ENCODE measurements at places on chromosomes 3 and 15. TPM values are rescaled to one million over a fixed set of nuclear protein-coding genes. Genes with fewer than 3 reads are reported as not detected.

GRCh38 chr3:182962166-182962565 lies 18.2 kb downstream of the DCUN1D1 start:
- DNase-seq: no peak
- no peak overlapping the region for H3K27ac ChIP-seq

DNA sequence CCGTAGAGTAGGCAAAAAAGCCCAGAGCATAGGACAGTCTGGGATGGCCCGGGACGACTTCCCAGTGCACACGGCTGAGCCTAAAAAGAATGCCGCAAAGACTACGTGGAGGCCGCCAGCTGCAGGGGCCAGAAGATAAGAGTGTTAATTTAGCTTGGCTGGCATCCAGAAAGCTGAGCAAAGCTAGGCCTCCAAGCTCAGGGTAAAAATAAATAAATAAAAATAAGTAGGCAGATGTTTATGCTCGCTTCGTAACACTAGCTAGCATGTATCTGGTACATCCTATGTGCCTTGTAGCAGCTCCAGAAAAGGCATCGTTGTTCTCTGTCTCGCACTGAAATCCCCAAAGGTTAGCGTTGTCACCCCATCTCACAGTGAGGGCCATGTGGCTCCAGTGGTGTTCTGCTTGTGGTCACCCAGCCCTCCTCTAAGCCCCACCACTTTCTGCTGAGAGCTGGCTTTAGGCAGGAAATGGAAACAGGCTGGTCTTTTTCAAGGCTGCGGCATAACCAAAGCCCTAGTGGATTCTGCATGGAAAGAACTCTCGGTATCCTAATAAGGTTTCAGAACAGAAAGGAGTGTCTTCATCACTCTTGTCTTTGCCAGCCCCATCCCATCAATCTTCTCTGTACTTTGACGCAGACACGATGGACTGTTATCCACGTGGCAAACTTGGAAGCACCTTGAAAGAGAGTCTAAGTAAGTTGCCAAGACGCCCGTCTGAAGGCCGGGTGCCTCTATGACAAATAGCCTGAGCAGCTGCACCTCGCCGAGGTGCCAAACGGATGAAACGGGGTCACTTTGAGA lies 58.1 kb upstream of the MEF2A start:
- no peaks in the 10 kb centered on the region for H3K36me3 ChIP-seq
- no peaks in the 10 kb centered on the region for H3K27me3 ChIP-seq
- peaks cover 39% of the 10 kb centered on the region for H3K4me1 ChIP-seq
- peak overlapping the region; percentile 8 for H3K4me3 ChIP-seq

- no peak overlapping the region for H3K27ac ChIP-seq
- no peaks in the 10 kb centered on the region for H3K36me3 ChIP-seq
- DNase-seq: no peak
- peaks cover 4% of the 10 kb centered on the region for H3K4me1 ChIP-seq
Observed at GRCh38 chr3:12371525-12372140, 82.8 kb downstream of the PPARG start.

- no peak overlapping the region for H3K4me3 ChIP-seq
- peaks cover 11% of the 10 kb centered on the region for H3K4me1 ChIP-seq
- H3K36me3 ChIP-seq: no peaks in the 10 kb centered on the region
- DNase-seq: peak; percentile 43
- H3K27me3 ChIP-seq: no peaks in the 10 kb centered on the region
Observed at GRCh38 chr15:75063889-75064288, 40.5 kb downstream of the PPCDC start.

DNA sequence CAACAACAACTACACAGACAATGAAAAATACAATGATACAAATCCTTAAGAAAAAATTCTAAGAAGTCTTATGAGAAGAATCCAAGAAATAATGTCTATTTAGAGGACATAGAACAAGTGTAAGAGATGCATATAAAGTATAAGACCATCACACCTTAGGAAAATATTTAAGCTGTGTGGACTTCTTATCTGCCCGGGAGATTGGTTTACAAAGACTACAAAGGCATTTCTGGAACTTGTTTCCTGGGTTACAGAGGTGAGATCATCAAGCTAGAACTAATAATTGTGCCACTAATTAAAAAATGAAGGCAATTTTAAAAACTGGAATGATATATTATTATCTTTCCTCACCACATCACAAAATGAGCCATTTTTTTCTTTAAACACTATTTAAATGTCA lies 507.1 kb downstream of the GRM7 start:
- H3K36me3 ChIP-seq: no peaks in the 10 kb centered on the region
- no peak for DNase-seq
- H3K4me3 ChIP-seq: no peak overlapping the region
- H3K27me3 ChIP-seq: no peaks in the 10 kb centered on the region
- no peaks in the 10 kb centered on the region for H3K4me1 ChIP-seq

SLC22A14 gene
- 0.20 TPM for total RNA-seq

EFHB gene
- total RNA-seq: 0.90 TPM

TP63 gene
- 1.3 TPM for total RNA-seq

SLC22A13 gene
- 0.41 TPM for total RNA-seq

All from upper lobe of right lung (tissue), 1 donor.